CD4-positive, alpha-beta T cell treated with Interleukin-2 at 100 ng/mL for 4 hours (primary cell): ENCODE measurements at places on chromosomes 4 and X.

DNA sequence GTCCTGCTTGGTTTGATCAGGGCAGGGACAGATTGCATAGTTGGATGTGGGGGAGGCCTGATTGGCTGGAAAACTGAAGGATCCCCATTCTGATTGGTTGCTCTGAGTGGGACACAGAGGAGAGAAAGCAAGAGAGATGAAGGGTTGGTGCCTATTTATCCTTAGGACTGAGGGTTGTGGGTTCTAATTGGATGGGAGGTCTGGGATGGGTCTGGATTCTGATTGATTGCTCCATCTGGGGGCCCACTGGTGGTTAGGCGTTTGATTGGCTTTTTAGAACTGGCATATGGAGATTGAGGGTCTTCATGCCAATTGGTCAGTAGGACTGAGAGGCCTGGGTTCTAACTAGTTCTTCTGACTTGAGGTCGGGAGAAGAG is 644 bp upstream of the EBP start:
- no peak for DNase-seq

GRCh38 chrX:122026665-122027064 is 979.3 kb downstream of the GLUD2 start:
- DNase-seq = no peak

- DNase-seq = no peak
Measured at GRCh38 chrX:13550346-13550745, 19.1 kb upstream of the EGFL6 start.

- DNase-seq = no peak
Measured at GRCh38 chr4:16685536-16685935, 212.9 kb downstream of the LDB2 start.
